Stimulated activated CD4-positive, alpha-beta T cell treated with anti-CD3 and anti-CD28 coated beads, Interleukin-4, amount 100 ng/mL, for 4 hours (primary cell): ENCODE measurements at places on chromosomes 3 and 15.

DNA sequence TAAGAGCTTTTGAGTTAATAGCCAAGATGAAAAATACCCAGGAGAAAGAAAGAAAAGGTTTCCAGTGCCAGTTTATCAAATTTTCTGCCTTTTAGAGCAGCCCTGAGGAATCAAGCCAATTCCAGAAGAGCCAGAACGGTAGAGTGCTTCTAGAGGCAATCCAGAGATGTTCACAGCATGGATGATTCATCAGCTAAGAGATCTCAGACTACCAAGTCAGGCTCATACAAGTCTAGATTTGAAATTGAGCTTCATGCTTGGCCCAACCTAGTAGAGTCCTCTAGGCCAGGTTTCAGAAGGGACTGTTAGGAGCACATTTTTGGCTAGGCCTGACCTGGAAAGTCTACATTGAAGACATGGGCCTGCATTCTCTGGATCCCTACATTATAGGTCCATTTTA is 15.5 kb downstream of the WDR48 start:
- DNase-seq = no peak

DNA sequence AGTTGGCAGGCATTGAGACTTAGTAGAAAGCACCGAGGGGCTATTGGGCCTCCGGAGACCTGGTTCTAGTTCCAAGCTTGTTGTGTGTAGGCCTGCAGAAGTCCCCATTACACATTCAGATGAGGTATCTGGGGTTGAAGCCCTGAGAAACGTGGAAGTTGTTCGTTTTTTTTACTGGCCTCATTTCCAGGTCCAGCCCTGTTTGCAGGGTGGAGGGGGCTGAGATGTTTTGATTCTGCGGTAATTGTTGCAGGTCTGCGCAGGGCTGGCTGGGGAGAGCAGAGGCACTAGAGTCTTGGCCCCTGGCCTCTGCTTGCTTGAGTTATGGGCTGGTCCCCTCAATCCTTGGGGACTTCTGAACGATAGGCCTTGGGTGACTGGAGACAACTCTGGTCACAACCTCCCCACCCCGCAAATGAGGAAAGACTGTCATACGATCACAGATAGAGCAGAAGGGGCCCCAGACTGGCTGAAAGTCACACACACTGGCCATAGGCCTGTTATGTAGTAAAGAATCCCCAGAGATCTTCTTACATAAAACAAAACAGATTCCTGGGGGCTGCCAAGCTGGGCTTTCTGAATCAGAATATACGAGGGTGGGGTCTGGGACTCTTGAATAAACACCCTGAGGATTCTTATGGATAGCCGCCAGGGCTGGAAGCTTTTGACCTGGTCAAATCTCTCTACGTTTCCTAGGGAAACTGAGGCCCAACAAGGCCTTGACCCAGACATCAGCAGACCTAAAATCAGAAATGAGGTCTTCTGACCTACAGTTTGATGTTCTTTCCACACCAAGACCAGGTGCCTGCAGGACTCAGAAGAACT is 15.6 kb downstream of the KBTBD13 start:
- DNase-seq = no peak

GRCh38 chr15:85412066-85412465 is 31.7 kb downstream of the AKAP13 start:
- no peak for DNase-seq

DNA sequence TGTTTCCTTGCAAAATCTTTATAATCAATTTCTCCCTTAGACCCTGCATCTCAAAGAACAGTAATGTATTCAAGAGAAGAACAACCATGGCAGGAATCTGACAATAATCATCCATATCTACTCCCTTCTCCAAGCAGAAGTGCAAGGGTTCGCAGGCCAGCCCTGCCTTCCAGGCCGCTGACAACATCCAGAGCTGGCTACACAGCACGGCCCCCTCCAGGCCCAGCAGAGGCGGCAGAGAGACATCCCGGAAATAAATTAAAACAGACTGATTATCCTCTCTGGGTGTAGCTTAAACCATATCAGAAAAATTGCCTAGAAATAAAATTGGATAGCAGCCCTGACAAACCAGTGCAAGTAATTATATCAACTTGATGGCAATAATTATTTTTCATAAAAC is 223.3 kb downstream of the FAM43A start:
- DNase-seq = no peak

DNA sequence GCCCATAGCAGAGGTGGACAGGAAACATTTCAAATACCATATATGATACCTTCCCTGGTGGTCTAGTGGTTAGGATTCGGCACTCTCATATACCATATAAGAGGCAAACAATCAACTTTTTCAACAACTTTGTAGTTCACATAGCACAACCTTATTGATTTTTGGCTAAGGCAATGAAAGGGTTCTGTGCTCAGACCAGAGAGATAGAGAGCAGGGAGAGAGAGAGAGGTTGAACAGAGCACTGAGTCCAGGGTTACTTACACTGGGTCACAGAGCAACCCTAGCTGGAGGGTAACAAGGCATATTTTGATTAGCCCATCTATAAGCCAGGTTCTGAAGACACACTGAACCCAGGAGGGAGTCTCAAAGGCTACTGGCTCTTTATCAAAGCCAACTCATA is 83.8 kb downstream of the PLCH1 start:
- DNase-seq = no peak

GRCh38 chr3:126870608-126871210 is 112.2 kb upstream of the PLXNA1 start:
- DNase-seq = no peak

GRCh38 chr3:151227266-151227806 is 24.3 kb upstream of the GPR171 start:
- DNase-seq = no peak

DNA sequence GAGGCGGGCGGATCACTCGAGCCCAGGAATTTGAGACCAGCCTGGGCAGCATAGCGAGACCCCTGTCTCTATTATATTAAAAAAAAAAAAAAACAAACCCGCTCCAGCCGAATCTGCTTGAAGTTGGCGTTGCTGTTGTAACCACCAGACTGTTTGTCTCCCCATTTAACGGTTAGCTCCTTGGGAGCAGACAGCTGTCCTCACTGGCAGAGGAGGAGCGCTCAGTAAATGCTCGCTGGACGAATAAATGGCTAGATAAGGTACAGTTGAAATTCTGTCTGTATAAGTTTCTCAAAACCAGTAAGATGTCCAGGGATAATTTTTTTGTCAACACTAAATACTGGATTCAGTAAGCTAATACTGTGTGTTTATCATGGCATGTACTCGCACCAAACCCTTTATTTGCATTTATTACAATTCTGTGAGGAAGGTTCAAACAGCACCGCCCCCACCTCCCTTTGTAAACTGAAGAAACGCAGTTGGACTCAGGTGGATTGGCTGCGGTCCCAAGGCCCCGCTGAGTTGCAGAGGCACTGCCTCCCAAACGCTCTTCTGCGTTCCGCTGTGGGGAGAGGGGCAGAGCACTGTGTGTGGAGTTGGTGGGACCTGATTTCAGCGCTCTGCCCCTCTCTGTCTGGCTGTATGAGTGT is 1.1 kb downstream of the RCCD1 start:
- DNase-seq = no peak

DNA sequence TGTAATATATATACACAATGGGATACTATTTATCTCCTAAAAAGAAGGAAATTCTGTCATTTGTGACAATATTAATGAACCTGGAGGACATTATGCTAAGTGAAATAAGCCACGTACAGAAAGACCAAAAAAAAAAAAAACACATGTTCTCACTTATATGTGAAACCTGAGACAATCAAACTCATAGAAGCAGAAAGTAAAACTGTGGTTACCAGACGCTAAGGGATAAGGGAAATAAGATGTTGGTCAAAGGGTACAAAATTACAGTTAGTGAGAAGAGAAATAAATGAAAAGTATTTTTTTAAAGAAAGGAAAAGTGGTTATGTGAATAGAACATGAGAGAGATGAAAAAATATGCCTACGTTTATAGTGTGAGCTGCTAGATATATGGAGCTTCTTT is 101.1 kb downstream of the CPNE4 start:
- DNase-seq = no peak

- no peak for DNase-seq
These were observed 128.0 kb downstream of the SRGAP3 start for GRCh38 chr3:9121366-9122001.

DNA sequence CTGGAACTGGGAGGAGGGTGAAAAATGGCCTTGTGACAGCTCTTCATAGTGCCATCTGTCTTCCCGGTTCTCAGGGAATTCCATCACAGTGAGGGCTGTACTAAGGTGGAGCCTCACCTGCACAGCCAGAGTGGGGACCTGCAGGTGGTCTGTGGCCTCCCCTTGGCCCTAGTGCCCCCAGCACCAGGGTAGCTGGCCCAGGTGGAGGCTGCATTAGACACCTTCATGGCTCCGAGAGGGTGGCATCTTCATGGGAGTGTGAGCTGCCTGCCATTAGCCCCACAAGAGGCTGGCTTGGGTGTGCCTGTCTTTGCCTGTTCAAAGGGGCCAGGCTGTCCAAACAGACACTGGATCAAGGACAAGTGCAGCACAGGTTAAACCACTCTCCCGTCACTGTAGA is 95.5 kb upstream of the PRR23E start:
- DNase-seq = no peak

- no peak for DNase-seq
These were observed 540.1 kb downstream of the NR2F2 start for GRCh38 chr15:96870580-96870979.

GRCh38 chr15:88623061-88623460 is 1.9 kb downstream of the AEN start:
- peak; percentile 44 for DNase-seq

DNA sequence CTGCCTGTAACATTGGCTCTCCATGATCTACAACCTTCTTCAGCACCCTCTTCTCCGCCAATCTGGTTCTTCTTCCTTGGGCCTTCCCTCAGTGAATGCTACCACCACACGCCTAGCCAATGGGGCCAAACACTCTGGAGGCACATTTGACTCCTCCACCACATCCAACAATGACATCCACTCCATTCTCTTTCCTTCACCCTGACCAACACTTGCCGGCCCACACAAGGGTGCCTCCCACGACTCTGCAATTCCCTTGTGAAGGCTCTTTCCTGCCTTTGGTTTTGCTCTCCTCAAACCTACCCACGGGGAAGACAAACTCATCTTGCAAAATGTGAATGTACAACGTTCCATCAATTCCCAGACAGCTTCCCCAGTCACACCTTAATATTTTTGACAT is 263.8 kb downstream of the FOXP1 start:
- DNase-seq = no peak

DNA sequence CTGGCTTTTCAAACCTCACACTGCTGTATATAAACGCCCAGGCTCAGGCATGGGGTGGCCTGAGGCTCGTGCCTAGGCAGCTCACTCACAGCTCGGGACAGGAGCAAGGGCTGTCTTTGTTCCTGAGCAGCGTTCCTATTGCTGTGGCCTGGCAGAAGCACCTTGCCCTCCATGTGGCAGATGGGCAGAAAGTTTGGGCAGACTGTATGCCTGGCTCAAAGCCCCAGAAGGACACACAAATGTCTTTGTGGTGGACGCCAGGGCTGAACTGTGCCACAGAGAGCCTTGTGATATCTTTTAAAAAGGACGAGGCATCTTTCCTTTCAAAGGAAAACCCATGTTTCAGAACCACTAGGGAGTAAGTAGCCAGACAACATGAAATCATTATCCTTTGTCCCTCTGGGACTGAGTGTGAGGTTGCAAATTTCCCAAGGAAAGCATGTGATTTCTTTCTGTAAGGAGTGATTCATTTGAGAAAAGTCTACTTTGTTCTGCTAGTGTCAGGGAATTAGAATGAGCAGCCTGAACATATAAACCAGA is 29.3 kb upstream of the UBE2E1 start:
- no peak for DNase-seq

DNA sequence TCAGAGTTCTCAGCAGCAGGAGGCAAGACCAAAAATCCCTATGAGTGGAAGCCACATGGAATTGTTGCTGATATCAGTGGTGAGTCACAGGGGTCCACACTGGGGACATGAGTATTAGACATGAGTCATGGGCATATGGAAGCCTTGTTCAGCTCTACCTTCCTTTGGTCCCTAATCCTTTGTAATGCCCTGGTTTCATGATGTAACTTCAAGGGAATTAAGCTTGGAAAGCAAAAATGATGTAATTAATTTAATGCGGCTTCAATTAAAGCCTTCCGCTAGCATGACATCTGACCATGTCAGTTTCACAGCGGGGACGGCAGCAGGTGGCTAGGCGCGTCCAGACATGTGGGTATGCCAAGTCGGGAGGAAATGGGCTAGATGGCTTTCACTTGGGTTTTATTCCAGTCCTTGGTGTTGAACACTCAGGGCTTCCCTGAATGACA is 176.1 kb upstream of the RGMA start:
- no peak for DNase-seq

- DNase-seq = no peak
These were observed 88.1 kb downstream of the RTP4 start for GRCh38 chr3:187456250-187456649.

- no peak for DNase-seq
These were observed 1.7 kb downstream of the TJP1 start for GRCh38 chr15:29820394-29821154.

- no peak for DNase-seq
These were observed 46.6 kb downstream of the HHLA2 start for GRCh38 chr3:108342837-108343486.

- DNase-seq = peak; percentile 60
These were observed 57.0 kb upstream of the CMTM7 start for GRCh38 chr3:32334675-32335074.

DNA sequence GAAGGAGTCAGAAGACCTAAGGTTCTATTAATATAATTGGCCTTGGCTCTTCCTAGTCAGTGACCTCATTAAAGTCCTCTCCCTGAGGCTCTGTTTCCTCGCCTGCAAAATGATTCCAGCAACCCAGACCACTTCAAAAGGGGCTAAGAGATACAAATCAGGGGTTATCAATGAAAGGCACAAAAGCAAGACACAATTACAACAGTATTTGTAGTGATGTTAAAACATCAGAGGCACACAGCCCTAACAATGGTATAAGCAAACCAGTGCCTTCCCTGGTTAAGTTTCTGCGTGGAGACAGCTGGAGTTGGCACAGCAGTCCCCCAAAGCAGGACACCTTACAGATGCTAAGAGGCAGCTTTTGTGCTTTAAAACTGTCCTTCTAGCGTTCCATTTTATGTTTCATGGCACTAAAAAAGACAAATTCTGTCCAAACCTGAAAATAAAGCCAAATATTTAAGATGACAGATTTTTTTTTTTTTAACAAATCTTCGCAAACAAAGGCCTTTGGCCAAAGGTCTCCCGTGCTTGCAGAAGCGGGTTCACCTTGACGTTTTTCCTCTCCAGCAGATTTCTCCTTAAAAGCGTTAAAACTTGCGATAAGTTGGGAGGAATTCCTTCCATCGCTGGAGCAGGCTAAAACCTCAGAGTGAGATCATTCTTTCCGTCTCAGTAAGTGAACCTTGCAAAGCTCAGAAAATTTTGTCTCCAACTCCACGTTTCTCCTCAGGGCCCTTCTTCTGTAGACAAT is 999 bp downstream of the ZNF280D start:
- DNase-seq = no peak

DNA sequence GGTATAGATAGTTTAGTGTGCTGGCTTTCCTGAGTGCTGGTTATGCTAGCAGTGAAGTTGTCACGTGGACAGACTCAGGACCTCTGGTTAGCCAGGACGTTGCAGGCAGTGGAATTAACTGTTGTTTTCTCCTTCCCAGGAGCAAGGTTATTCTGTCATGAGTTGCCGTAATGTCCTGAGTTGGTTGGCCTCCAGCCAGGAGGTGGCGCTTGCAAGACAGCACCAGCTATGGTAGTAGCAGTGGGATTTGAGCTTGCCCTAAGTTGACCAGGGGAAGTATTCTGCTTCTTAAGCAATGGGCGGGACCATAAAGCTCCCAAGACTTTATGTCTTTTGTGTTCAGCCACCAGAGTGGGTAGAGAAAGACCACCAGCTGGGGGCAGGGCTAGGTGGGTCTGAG is 240.7 kb upstream of the DNAJC19 start:
- no peak for DNase-seq
